ENCODE measurements at places on chromosomes 6 and 20. TPM values are rescaled to one million over a fixed set of nuclear protein-coding genes. Genes with fewer than 3 reads are reported as not detected.

NRN1 gene
- 7.3 TPM for total RNA-seq

LPA gene
- total RNA-seq, result 2.5 TPM

BMP6 gene
- total RNA-seq, result 1.8 TPM

RNF182 gene
- total RNA-seq, result 0.89 TPM

FLRT3 gene
- 77.7 TPM for total RNA-seq

SYCP2L gene
- total RNA-seq, result 0.26 TPM

LHFPL5 gene
- total RNA-seq, result not detected

TRIM40 gene
- not detected for total RNA-seq

RSPH9 gene
- 0.68 TPM for total RNA-seq

DNA sequence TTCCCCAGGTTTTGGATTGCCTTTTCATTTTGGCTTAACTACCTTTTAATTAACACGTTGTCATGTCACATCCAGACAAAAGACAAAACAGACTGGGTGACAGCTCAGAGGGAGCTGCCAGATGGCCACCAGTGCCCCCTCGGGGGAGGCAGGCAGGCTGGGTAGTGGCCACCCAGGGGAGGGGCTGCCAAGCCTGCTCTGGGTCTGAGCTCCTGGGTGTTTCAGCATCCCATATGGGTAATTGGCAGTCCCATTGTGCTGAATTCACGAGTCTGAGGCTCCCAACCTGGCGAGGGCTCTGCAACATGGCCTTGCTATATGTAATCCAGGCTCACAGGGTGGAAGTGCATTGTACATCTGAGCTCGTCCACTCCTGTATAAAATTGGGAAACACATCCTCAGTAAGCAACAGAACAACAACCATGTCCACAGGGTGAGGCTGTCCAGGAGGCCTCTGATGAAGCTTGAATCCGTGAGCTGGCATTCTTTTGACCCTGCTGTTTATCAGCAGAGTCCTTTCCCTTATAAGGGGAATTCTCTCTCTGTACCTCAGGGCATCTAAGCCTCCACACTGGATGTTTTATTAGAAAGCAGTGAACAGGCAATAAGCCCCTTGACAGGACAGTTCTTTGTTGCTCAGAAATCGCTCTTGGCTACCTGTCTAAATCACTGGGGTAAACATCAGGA is 111.7 kb upstream of the SLC22A23 start:
- no peak for DNase-seq

GRCh38 chr20:39640147-39640546 is 678.0 kb downstream of the DHX35 start:
- DNase-seq, result no peak

DNA sequence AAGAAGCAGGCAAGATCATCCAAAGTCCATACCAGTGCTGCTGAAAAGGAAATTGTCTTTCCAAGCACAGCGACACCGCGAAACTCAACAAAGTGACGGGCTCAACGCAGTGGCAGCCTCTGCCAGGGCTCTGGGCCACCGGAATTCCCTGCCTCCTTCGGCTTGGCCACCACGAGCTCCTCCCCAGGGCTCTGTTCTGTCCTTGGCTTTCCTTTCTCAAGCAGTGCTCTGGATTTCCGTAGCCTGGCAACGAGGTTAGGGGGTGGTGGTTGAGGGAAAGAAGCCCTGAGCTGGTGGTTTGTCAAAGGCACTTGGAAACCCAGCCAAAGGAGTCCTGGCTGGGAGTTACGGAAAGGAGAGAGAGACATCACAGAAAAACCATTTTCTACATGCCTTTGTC is 31.2 kb downstream of the PRR18 start:
- DNase-seq, result no peak

DNA sequence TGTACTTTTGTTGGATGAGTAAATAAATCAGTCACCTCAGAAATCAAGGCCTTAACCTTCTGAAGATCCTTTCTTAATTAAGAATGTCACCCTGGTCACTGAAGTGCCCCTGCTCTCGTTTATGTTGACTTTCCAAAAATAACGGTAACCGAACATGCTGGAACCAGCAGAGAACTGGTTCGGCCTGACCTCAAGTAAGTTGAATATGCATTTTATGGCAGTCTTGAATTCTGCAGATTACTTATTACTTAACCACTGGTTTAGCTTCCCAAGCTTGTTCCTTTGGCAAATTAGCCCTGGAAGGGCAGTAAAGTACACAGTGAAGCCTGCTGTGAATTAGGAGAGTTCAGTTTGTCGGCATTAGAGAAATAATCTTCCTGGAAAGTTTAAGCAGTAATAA is 12.2 kb downstream of the MAPRE1 start:
- DNase-seq, result no peak

DNA sequence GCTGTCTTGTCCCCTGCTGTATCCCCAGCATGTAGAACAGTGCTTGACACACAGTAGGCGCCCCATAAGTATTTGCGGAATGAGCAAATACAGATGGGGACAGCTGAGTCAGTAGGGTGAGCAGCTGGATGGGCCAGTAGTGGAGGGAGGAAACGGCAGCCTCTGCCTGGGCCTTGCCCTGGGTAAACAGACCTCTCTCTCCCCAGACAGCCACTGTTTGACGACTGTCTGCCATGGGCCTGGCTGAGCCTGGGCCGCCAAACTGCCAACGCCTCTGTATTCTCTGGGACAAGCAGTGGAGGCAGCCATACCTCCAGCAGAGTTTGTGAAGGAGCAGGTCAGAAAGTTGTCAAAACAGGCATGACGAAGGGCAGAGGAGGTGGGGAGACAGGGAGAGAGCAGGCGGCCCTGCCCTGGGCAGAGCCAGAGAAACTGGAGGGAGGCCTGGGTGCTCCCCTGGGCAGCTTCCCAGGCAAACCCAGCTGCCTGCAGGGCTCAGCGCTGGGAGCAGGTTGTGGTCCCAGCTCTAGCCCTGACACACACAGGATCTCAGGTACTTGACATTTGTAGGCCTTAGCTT is 15.2 kb downstream of the HNF4A start:
- peak; percentile 48 for DNase-seq

DNA sequence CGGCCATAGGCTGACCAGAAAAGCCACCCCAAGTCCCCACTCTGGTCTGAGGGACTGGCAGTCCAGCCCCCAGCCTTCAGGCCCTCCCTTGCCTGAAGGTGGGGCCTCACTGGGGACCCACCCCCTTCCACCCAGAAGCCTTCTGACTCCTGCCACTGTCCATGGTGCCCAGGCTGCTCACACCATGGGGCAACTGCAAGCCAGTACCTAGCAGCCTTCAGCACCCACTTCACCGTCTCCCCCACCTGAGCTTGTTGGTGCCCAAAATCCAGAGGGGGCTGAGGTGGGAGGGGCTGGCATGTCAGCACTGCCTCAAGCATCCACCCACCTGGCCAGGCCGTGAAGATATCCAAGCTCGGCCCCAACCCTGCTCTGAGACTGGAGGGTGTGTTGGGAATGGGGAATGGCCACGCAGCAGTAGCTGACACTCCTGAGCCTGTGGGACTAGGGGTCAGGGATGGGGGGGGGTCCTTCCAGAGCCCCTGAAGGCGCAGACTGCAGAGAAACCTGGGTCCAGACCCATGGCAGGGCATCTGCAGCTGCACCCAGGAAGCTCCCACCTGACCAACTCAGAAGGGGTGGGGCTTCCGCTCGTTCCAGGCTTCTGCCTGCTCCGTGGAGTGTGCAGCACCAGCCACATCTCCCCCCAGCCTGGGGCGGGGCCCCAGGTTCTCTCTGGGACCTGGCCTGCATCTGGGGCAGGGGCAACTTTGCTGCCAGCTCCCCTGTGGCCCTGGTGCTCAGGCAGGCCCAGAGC is 942.1 kb upstream of the EPHA7 start:
- no peak for DNase-seq

DNA sequence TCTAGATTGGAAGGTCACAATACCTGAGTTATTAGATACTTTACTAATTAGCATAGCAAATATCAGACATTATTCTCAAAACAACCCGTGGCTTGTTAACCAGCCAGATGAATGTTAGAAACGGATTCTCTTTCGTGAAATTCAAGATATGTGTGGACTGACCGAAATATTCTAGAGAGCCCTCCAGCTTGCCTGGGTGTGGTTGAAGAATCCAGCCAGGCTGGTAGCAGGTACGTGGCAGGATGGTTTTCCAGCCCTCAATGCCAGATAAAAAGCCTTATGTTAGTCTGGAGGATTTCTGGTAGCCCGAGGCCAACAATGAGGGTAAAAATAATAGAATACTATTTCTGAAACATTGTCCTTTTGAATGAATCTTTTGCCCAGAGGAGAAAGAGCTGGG is 19.3 kb downstream of the ECT2L start:
- DNase-seq, result no peak

GRCh38 chr6:148761527-148762011 is 14.7 kb downstream of the UST start:
- DNase-seq, result no peak

DNA sequence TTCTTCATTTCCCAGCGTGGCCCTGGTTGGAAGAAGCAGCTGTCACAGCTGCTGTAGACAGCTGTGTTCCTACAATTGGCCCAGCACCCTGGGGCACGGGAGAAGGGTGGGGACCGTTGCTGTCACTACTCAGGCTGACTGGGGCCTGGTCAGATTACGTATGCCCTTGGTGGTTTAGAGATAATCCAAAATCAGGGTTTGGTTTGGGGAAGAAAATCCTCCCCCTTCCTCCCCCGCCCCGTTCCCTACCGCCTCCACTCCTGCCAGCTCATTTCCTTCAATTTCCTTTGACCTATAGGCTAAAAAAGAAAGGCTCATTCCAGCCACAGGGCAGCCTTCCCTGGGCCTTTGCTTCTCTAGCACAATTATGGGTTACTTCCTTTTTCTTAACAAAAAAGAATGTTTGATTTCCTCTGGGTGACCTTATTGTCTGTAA is 292.7 kb downstream of the ESR1 start:
- no peak for DNase-seq

DNA sequence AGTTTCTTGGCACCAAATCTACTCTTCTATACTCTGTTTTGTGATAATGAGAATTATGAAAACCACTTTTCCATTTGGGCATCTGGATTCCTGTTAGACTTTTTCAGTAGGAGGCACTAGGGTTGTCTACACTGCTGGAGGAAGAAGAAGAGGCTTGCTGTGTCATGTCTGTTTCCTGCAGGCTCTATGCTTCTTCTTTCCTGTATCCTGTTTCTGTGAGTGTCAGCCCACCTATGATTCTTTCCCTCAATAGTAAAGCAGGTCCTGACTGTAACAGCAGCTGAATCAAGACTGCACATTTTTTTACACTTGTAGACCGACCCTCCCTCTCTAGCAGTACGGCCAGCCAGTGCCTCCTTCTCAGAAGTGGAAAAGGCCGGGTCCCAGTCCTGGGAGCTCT is 603.9 kb downstream of the HDGFL1 start:
- DNase-seq, result no peak
